ENCODE measurements at places on chromosomes 7 and 10. TPM values are rescaled to one million over a fixed set of nuclear protein-coding genes. Genes with fewer than 3 reads are reported as not detected.
A peak's percentile ranks its signal among the peaks of the same experiment; 100 is the strongest.

DNA sequence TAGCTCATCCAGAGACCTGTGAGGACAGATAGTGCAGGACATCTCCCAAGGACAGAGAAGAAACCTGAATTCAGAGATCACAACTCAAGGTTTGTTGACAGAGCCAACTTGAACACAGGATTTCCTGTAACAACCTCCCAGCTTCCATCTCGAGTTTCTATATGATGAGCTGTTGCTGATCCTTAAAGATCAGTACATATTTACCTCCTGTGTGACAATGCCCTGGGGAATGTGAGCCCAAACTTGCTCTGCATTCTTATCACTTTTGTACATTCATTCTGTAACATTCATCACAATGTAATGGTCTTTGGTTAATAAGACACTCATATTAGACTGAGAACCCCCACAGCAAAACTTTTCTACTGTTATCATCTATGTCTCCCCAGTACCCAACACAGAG lies 468.6 kb downstream of the XPNPEP1 start:
- H3K27ac ChIP-seq, result no peak overlapping the region
- DNase-seq, result no peak
- no peaks in the 10 kb centered on the region for H3K4me1 ChIP-seq
- peaks cover 12% of the 10 kb centered on the region for H3K27me3 ChIP-seq
- no peaks in the 10 kb centered on the region for H3K36me3 ChIP-seq
- no peak overlapping the region for H3K4me3 ChIP-seq

GRCh38 chr10:106111246-106111645 lies 1053.3 kb downstream of the SORCS1 start:
- no peak overlapping the region for H3K4me3 ChIP-seq
- no peaks in the 10 kb centered on the region for H3K27me3 ChIP-seq
- no peaks in the 10 kb centered on the region for H3K36me3 ChIP-seq
- no peak overlapping the region for H3K27ac ChIP-seq
- DNase-seq, result no peak

DNA sequence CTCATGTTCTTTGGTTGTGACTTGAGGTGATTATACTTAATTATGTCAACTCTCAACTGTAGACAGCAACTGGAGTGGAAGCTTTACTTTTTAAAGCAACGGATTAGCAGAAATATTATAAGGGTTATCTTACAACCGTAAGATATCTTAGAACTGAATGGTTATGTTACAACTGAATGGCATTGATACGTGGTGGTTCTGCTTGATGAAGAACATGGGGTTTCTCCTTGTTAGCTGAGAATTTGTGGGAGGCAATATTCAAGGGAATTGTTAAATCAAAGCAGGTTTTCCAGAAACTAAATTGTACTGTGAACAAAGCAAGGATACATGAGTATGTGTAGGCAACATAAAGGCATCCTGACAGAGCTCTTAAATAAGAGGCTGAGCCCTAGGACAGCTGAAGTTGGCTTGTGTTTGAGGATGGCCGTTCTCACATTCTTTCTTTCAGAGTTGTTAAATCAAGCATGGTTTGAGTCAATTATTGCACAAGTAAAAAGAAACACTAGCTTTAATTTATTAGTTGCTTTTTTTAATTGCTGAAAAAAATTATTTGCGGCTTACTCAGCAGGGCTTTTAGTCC lies 350.0 kb downstream of the PLXDC2 start:
- no peak for DNase-seq
- no peak overlapping the region for H3K27ac ChIP-seq
- H3K27me3 ChIP-seq, result no peaks in the 10 kb centered on the region
- H3K4me1 ChIP-seq, result no peaks in the 10 kb centered on the region
- no peaks in the 10 kb centered on the region for H3K36me3 ChIP-seq
- no peak overlapping the region for H3K4me3 ChIP-seq

- H3K4me1 ChIP-seq, result peaks cover 42% of the 10 kb centered on the region
- H3K36me3 ChIP-seq, result peaks cover 5% of the 10 kb centered on the region
- no peak overlapping the region for H3K4me3 ChIP-seq
- H3K27me3 ChIP-seq, result no peaks in the 10 kb centered on the region
- no peak for DNase-seq
- peak overlapping the region; percentile 35 for H3K27ac ChIP-seq
Measured at GRCh38 chr7:148921189-148921588, 37.1 kb upstream of the EZH2 start.

GRCh38 chr7:138075350-138075749 lies 909 bp upstream of the AKR1D1 start:
- H3K4me3 ChIP-seq, result no peak overlapping the region
- no peak overlapping the region for H3K27ac ChIP-seq

- DNase-seq, result no peak
- H3K4me1 ChIP-seq, result no peaks in the 10 kb centered on the region
- no peaks in the 10 kb centered on the region for H3K36me3 ChIP-seq
Measured at GRCh38 chr10:69292459-69292858, 14.2 kb downstream of the HK1 start.

GRCh38 chr7:115505136-115505535 lies 525.4 kb downstream of the TFEC start:
- no peak for DNase-seq
- H3K27me3 ChIP-seq, result no peaks in the 10 kb centered on the region
- no peak overlapping the region for H3K27ac ChIP-seq
- H3K4me1 ChIP-seq, result no peaks in the 10 kb centered on the region

GRCh38 chr7:79216236-79216635 lies 237.2 kb downstream of the MAGI2 start:
- H3K36me3 ChIP-seq, result no peaks in the 10 kb centered on the region
- H3K27ac ChIP-seq, result no peak overlapping the region
- no peak overlapping the region for H3K4me3 ChIP-seq
- DNase-seq, result no peak

DNA sequence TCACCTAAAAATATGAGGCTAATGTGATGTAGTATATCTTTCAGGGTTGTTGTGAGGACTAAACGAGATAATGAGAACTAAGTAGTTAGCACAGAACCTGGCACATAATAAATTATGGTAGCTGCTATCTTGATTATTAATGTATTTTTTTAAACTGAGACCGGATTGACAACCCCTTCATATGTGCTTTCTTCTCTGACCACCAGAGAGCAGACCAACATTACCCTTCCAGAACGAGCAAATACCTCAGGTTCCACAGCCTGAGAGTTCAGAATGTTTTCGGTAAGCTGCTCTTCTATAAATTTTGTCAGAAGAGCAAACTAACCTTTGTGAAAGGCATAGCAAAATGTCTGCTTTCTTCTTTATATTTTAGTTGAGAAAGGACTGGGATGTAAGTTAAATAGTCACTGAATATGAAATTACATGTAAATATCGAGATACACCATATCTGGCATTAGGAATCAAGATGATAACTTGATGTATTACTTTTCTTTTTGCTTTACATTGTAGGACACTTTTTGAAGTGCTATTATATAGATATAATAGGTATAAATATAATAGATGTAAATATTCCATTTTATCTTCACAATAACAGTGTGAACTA lies 13.6 kb upstream of the BPGM start:
- H3K4me3 ChIP-seq, result no peak overlapping the region
- no peak for DNase-seq
- peaks cover 25% of the 10 kb centered on the region for H3K4me1 ChIP-seq
- no peaks in the 10 kb centered on the region for H3K36me3 ChIP-seq
- peaks cover 8% of the 10 kb centered on the region for H3K27me3 ChIP-seq
- H3K27ac ChIP-seq, result no peak overlapping the region

ACTR3C gene
- 7.9 TPM for total RNA-seq

CALHM1 gene
- not detected for total RNA-seq

HIBADH gene
- total RNA-seq, result 23.1 TPM

TMEM209 gene
- 41.6 TPM for total RNA-seq

AFAP1L2 gene
- 3.5 TPM for total RNA-seq

ZNF467 gene
- total RNA-seq, result not detected
